ENCODE measurements at places on chromosomes 3 and 15. TPM values are rescaled to one million over a fixed set of nuclear protein-coding genes. Genes with fewer than 3 reads are reported as not detected.

The KBTBD8 gene
- 38.1 TPM for total RNA-seq

The CCDC39 gene
- total RNA-seq = 0.12 TPM

The EIF4E3 gene
- total RNA-seq = 0.66 TPM

The MYL3 gene
- total RNA-seq = not detected
